ENCODE measurements at places on chromosomes 5 and 9.

DNA sequence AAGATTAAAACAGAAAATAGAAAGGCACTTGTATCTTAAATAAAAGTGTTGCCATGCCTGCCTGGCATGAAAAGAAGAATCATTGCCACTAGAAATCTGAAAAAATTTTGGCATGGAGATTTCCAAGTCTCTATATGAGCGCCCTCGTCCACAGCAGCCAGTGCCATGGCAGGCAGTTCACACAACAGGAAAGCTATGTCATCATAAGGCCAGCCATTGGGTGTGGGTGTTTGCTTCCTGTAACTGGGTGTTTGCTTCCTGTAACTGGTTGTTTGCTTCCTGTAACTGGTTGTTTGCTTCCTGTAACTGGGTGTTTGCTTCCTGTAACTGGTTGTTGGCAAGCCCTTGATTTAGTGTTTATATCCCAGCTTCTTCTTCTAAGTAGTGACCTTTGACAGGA lies 446.7 kb downstream of the IRX1 start:
- DNase-seq: no peak

DNA sequence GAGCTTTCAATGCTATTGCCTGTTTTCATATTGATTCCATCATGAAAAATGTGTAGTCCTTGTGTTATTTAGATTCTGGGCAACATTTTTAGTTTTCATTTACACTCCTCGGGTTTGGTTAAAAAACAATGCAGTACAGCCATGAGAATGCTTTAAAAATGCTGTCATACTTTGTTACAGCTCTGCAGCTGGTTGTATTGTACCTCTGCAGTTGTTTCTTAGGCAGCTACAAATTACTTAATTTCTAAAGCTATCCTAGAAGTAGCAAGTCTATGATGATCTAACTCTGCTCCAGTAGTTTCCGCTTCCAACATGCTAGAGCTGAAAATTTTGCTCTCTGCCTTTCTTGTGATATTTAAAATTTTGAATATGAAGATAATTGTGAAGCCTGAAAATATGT lies 20.2 kb downstream of the SNX18 start:
- no peak for DNase-seq

GRCh38 chr5:173950829-173951228 lies 38.1 kb upstream of the C5orf47 start:
- DNase-seq: no peak

- peak; percentile 83 for DNase-seq
Observed at GRCh38 chr5:61450493-61451279, 118.6 kb downstream of the ZSWIM6 start.

DNA sequence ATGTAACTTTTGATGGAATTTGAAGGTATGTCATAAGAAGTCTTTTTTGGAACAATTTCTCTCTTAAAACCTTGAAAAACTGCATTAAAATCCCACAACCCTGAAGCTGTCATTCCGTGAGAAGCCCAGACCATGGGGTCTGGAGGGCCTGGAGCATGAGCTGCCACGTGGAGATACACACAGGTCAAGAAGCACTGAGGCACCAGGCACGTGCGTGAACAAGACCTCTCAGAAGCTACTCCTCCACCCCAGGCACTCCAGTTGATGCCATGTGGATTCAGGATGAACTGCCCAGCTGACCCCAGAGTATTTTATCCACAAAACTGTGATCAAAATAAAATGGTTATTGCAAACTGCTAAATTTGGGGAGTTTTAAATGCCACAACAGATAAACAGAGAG lies 227.5 kb upstream of the BRINP1 start:
- DNase-seq: no peak

GRCh38 chr5:95471942-95472341 lies 80.8 kb downstream of the FAM81B start:
- DNase-seq: peak; percentile 60

DNA sequence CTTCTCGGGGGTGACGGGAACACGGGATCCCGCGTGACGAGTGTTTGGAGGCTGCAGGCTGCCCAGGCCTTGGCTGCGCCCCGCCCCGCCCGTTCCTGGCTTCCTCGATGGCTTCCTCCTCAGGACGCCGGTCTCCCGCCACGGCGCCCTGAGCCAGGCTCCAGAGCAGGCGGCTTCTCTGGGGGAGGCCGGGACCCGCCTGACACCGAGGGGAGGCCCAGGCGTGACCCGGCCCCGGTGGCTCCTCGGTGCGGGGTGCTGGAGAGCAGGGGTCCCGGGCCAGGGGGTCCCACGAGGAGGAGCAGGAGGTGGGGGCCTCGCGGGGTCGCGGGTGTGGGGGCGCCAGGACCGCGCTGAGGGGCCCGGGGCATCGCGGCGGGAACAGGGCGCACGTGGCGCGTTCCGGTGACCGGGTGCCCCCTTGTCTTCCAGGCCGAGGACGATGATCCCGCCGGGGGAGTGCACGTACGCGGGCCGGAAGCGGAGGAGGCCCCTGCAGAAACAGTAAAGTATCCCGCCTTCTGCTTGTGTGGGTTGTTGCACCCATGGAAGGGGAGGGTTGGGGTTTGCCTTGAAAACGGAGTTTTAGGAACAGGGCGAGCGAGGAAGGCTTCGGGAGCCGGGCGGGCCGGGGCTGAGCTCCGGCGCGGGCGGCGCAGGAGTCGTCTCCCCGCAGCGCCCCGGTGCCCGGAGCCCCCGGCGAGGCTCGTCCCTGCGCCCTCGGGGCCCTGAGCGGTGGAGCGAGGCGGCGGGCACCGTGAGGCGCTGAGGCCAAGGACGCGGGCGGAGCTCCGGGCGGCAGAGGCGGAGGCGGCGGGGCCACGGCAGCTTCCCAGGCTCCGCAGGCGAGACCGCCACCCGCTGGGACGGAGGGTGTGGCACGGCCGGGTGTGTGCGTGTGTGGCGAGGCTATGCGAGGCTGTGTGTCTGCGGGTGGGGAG lies 22.2 kb downstream of the AHRR start:
- peak; percentile 83 for DNase-seq

DNA sequence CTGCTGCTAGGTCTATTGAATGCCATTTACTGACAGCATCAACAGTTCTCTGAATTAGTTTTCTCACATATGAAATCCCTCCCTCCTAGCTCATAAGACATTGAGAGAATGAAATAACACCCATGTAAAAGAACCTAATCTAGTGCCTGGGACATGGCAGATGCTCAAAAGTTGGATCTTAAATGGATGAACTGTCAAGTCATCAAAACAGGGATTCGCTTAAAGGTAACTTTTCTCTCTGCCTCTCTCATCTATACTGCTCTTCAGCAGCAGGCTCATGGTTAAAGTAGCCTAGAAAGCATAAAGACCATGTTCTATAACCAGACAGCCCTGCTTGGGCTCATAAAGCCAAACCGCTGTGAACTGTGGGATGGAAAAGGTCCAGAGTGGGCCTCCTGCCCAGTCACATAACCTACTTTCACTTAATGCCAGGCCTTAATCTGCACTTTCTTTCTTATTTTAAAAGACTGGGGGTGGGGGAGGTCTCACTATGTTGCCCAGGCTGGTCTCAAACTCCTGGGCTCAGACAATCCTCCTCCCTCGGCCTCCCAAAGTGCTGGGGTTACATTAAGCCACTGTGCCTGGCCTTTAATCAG lies 3.7 kb downstream of the TMEM245 start:
- DNase-seq: no peak

DNA sequence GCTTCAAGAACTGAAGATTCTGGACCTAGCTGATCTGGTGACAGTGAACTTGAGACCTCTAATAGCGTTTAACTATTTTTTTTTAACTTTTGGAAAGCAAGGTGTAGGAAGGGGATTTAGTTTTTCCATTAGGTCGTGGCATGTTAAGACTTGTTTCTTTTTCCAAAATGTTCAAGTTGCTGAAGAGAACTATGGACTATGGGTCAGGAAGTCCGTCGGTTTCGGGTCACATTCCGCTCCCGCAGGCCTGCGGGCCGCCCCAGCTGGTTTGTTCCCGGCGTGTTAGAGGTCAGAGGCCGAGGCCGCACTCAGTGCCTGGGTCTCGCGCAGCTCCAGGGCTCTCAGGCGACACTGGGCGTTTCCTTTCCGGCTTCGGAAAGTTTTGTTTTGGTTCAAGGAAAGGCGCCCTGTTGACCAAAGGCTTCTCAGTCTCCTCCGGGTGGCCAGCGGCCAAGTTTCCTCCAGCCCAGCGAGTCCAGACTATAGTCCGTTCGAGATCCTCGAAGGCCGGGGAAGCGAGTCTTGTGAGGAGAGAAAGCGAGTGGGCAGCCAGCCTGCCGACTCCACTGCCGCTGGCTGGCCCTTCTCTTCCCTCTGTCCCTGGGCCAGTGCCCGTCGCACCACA lies 586 bp upstream of the FCHO2 start:
- no peak for DNase-seq

- no peak for DNase-seq
Observed at GRCh38 chr5:1997640-1998347, 115.1 kb upstream of the IRX4 start.

DNA sequence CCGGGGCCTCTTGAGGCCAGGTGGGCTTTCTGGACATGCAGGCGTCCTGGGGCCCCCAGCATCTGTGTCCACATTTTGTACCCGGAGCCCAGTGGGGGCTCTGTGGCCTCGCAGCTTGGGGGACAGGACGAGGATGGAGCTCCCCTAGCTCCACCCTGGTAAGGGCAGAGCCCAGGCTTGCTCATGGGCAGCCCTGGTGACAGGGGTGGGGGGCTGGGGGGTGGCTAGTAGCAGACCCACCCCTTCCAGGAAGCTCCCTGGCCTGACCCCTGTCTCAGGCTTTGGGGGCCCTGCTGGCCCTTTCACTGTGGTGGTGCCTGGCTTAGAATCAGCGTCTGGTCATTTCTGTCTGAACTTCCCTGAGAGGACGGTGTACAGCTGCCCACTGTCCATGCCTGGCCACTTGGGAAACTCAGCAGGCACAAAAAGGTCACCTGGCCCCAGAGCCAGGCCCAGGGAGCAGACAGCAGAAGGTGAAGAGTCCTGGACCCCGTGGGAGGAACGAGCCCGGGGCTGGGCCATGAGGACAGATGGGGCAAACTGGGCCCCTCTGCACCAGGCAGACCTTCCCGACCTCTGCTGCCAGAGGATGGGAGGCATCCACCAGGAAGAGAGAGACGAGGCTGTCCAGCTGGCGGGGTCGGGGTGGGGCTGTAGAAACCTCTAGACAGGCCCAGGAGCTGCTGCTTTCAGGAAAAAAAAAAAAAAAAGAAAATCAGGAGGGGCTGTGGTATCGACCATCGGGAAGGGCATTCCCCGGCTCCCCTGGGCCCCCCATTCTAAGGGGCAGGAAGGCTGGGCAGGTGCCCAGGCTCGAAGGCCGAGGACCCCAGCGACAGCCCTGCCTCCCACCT lies 52.8 kb downstream of the EXD3 start:
- DNase-seq: no peak

- DNase-seq: no peak
Observed at GRCh38 chr9:9924376-9924775, 688.4 kb downstream of the PTPRD start.

DNA sequence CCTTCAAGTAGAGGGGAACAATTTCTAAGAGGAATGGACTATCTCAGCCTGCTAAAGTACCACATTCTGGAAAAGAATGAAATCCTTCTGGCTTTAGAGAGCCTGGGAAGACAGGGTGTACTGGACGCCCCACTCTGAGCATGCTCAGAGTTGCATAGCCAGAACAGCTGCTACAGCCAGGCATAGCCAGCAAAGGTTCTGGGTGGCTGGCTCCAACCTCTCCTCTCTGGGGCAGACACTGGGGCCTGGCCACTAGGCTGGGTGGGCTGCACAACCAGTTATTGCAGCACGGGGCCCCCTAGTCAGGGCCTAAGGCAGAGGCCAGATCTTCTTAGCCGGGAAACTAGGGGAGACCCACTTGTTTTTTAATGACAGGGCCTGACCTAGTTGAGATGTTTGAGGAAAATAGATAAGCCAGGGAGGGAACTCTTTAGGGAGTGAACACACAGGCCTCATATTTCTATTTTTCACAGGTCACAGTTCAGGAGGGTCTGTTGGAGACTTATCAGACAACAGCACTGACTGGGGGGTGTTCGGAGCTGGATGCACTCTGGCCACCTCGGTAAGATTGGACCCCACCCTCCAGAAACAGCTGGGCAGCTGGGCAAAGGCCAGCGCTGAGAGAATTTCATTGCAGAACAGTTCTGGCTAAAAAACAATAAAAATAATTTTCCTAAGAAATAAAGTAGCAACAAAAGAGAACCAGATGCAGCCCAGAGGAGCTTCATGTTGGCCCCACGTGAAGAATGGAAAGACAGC lies 142.9 kb downstream of the LPAR1 start:
- no peak for DNase-seq

DNA sequence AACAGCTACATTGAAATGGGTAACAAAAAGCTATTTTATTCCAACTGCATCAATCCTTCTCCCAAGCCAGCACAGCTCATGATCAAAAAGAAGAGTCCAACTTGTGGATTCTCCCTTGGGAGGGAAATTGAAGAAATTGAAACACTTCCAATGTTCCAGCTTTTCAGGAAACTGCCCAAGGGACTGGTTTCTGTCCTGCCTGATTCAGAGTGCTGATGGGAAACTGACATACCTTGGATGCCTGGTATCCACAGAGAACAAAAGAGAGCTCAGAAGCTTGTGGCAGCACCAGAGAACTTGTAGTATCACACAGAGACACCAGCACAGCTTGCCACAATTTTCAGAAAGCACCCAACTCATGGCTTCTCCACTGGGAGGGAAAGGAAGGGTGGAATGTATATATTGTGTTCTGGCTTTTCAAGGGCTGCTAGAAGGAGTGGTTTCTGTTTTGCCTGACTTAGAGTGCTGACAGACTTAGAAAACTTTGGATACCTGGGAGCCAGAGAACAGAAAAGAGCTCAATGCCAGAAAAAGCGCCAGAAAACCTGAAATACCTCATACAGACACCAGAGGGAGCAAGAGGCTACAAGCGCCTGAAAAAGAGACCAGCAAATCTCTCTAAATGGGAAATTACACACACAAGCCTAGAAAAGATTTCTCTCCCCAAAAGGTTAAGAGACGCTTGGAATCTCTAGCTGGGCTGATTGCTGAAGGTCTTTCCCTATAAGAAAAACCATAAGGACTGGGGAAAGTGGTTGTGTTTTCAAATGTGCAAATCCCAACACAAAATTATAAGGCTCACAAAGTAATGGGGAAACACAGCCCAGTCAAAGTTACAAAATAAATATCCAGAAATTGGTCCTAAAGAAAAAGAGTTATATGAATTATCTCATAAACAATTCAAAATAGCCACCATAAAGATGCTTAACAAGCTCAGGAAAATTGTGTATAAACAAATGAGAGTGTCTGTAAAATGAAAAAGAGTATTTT lies 178.8 kb downstream of the SPOCK1 start:
- DNase-seq: peak; percentile 78

DNA sequence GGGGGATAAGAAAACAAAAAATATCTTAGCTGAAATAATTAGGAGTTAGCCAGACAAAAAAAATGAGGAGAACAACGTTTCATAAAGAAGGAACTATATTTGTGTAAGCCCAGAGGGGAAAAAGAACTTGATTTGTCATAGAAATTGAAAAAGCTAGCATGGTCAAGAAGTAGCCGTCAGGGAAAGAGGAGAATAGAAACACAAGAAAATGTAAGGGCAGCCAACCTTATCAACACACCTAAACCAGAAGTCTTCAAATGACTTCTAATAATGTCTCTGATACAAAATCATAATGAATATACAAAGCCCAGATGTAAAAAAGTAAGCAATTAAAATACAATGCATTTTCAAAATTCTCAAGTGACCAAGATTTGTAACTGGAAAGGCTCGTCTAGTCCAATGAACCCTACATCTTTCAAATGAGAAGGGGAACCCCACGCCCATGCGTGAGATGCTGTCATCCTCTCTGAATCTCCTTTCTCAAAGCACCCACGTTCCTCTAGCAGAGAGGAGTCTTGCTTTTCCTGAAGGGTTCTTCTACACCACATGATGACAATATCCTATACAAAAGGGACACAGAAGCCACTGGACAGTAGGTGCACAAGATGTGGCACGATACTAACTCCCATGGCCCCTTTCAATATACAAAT lies 103.7 kb downstream of the ARL15 start:
- no peak for DNase-seq

- no peak for DNase-seq
Observed at GRCh38 chr9:134196911-134197310, 32.5 kb upstream of the RNU6ATAC start.

Measured in EH (cell line).